IMR-90 (cell line): ENCODE measurements at places on chromosomes 11 and 22. TPM values are rescaled to one million over a fixed set of nuclear protein-coding genes. Genes with fewer than 3 reads are reported as not detected.
A peak's percentile ranks its signal among the peaks of the same experiment; 100 is the strongest.

DNA sequence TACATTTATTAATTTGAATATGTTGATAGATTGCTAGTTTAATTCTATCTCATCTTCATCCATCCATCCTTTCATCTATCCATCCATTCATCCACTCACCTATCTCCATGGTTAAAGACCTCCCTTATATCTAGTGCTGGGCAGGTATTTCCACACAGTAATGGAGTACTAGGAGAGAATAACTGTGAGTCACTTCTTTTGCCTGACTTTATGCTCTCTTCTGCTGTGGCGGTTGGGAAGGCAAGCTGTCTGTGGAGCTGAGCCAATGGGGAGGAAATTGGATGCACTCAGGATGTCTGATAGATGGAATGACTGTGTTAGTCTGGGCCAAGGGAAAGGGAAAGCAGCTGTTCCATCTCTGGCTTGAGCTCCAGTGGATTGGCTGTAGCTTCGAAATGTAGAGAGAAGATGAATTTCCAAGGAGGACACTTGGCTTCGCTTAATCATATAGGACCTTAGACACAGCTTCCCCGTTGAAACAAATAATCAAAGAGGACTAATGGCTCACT, 60.3 kb downstream of the NELL1 start:
- H3K36me3 ChIP-seq: no peaks in the 10 kb centered on the region
- DNase-seq: no peak
- no peak overlapping the region for H3K27ac ChIP-seq
- no peaks in the 10 kb centered on the region for H3K4me1 ChIP-seq

POU2AF3 gene
- total RNA-seq: not detected in 2 replicates

GRCh38 chr11:9516113-9516512, 55.3 kb downstream of the ZNF143 start:
- no peak overlapping the region for H3K4me3 ChIP-seq
- H3K4me1 ChIP-seq: no peaks in the 10 kb centered on the region; the same call in 1 of the 2 replicates
- DNase-seq: no peak
- no peak overlapping the region for H3K27ac ChIP-seq

DNA sequence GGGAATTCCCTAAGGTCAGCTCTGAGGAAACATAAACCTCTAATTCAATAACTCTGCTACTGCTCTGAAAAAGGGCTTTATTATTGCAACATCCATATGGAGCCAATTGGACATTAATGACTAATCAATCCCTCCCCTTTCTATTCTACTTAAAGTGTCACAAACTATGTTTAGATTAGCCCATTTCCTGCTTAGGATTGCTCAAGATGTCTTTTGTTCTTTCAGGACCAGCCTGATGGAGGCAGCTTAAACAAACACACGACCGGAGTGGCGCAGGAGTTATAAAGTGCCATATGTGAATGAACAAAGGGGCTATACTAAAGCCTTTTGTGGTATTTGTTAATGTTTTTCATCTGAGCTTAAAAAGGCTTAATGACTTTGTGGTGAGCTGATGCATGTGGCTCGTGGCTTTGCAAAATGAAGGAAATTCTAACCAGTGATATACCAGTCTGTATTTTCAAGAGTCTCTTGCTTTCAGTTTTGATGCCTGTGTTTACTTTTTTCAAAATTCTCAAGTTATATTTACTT, 354.4 kb downstream of the SOX6 start:
- peak overlapping the region; percentile 35; the same call in 1 of the 2 replicates for H3K4me3 ChIP-seq
- H3K27me3 ChIP-seq: no peaks in the 10 kb centered on the region
- H3K4me1 ChIP-seq: peaks cover 9% of the 10 kb centered on the region
- peak overlapping the region; percentile 40; the same call in 1 of the 2 replicates for H3K27ac ChIP-seq

- H3K36me3 ChIP-seq: no peaks in the 10 kb centered on the region
- H3K27ac ChIP-seq: no peak overlapping the region
- peaks cover 8% of the 10 kb centered on the region for H3K4me1 ChIP-seq
- H3K27me3 ChIP-seq: peaks cover 10% of the 10 kb centered on the region
- no peak for DNase-seq
- H3K4me3 ChIP-seq: no peak overlapping the region
Measured at GRCh38 chr11:77062924-77063323, 3.8 kb upstream of the CAPN5 start.

GRCh38 chr11:116869610-116870009, 32.2 kb upstream of the APOA1 start:
- no peaks in the 10 kb centered on the region for H3K27me3 ChIP-seq
- no peak for DNase-seq
- H3K4me3 ChIP-seq: no peak overlapping the region
- peaks cover 3% of the 10 kb centered on the region; the same call in 1 of the 2 replicates for H3K4me1 ChIP-seq
- H3K36me3 ChIP-seq: peaks cover 33% of the 10 kb centered on the region

CDKN1C gene
- 1.6 and 2.2 TPM in 2 replicates for total RNA-seq

DNA sequence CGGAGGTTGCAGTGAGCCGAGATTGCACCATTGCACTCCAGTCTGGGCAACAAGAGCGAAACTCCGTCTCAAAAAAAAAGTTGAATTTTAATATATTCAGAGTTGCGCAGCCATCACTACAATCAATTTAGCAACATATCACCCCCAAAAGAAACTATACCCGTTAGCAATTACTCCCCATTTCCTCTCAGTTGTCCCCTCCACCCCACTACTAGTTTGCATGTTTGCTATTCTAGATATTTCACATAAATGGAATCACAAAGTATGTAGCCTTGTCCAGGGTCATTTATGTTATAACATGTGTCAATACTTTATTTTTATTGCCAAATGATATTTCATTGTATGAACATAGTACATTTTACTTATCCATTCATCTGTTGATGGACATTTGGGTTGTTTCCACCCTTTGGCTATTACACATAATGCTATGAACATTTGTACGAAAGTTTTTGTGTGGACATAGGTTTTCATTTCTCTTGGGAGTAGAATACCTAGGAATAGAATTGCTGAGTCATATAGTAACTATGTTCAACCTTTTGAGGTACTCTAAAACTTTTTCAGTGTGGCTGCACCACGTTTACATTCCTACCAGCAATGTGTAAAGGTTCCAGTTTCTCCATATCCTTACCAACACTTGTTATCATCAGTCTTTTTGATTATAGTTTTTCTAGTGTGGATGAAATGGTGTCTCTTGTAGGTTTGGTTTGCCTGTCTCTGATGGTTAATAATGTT, 2.2 kb downstream of the ZNF143 start:
- H3K27ac ChIP-seq: no peak overlapping the region
- H3K27me3 ChIP-seq: no peaks in the 10 kb centered on the region
- no peak overlapping the region for H3K4me3 ChIP-seq
- no peaks in the 10 kb centered on the region for H3K4me1 ChIP-seq
- no peak for DNase-seq
- H3K36me3 ChIP-seq: no peaks in the 10 kb centered on the region

- H3K36me3 ChIP-seq: no peaks in the 10 kb centered on the region
- H3K27me3 ChIP-seq: no peaks in the 10 kb centered on the region
- H3K27ac ChIP-seq: peak overlapping the region; percentile 89
Measured at GRCh38 chr22:28395920-28396753, 283.5 kb downstream of the TTC28 start.

OR51B5 gene
- 0.54 and 0.56 TPM in 2 replicates for total RNA-seq

BRSK2 gene
- total RNA-seq: under 0.01 and 0.18 TPM in 2 replicates

OR51E2 gene
- total RNA-seq: 0.56 and 0.72 TPM in 2 replicates

GRCh38 chr11:40291329-40291728, 1168.1 kb downstream of the LRRC4C start:
- H3K36me3 ChIP-seq: no peaks in the 10 kb centered on the region
- no peak overlapping the region for H3K27ac ChIP-seq
- H3K4me1 ChIP-seq: no peaks in the 10 kb centered on the region

MS4A6E gene
- not detected in 2 replicates for total RNA-seq

GRCh38 chr11:84437071-84437980, 1151.2 kb upstream of the CCDC90B start:
- no peak for DNase-seq
- H3K27ac ChIP-seq: no peak overlapping the region
- H3K4me1 ChIP-seq: no peaks in the 10 kb centered on the region
- no peaks in the 10 kb centered on the region for H3K27me3 ChIP-seq
- H3K36me3 ChIP-seq: no peaks in the 10 kb centered on the region

GRCh38 chr11:96189351-96189750, 153.6 kb downstream of the MAML2 start:
- no peak overlapping the region; the same call in 1 of the 2 replicates for H3K27ac ChIP-seq
- no peak for DNase-seq
- H3K36me3 ChIP-seq: no peaks in the 10 kb centered on the region

DNA sequence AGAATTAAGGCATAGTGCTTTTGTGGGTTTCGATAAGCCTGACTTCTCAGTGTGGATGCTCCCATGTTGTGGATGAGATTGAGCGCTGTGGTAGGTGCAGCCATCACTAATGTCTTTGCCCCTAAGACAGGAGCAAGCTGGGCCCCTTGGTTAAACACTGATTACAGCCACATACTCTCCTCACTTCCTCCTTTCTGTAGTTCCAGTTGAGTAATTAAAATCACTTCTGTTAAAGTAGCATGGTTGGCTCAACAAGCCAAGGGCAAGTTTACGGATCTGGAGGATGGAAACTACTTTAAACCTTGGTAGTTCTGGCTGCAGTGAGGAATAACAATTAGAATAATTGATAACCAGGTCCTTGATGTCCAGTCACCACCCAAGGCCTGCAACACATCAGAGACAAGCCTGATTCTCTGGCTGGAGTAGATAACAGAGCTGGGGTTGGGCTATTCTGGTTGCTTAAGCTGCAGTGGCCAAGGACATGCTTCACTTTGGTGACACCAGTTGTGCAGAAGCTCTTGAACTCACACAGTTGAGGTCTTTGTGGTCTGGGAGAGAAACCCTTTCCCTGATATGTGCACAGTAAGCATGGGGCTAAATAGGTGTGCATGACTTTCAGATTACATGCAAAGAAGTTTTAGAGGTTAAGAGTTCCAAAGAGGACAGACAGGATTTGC, 81.3 kb downstream of the KIRREL3 start:
- peaks cover 11% of the 10 kb centered on the region for H3K4me1 ChIP-seq
- DNase-seq: no peak
- no peak overlapping the region for H3K27ac ChIP-seq
- no peaks in the 10 kb centered on the region for H3K36me3 ChIP-seq
- H3K4me3 ChIP-seq: no peak overlapping the region

DNA sequence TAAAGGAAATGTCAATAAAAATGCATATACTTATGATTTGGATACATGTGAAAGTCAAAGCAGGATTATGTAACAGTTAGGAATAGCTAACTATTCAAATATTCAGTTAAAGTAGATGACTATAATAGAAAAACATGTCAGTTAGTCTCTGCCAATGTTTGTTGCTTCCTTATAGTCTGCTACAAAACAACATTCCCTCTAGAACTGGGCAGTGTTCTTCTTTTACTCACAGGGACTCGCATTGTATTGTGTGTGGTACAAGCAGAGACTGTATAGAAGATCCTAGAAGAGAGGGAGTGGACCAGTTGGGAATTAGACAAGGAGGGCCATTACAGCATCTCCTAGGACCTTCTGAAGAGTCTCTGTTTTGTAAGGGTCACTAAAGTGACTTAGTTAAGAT, 10.6 kb downstream of the ACAT1 start:
- H3K27ac ChIP-seq: no peak overlapping the region
- no peaks in the 10 kb centered on the region for H3K27me3 ChIP-seq
- no peaks in the 10 kb centered on the region for H3K4me1 ChIP-seq
- peak; percentile 8 for DNase-seq
- H3K36me3 ChIP-seq: peaks cover 6% of the 10 kb centered on the region

APOL1 gene
- total RNA-seq: 0.36 and 0.56 TPM in 2 replicates

GRCh38 chr22:20395907-20396287, 1.9 kb downstream of the ZNF74 start:
- peaks cover 7% of the 10 kb centered on the region; the same call in 1 of the 2 replicates for H3K36me3 ChIP-seq
- H3K4me3 ChIP-seq: no peak overlapping the region
- H3K27me3 ChIP-seq: no peaks in the 10 kb centered on the region

MIOX gene
- total RNA-seq: not detected in 2 replicates

DNA sequence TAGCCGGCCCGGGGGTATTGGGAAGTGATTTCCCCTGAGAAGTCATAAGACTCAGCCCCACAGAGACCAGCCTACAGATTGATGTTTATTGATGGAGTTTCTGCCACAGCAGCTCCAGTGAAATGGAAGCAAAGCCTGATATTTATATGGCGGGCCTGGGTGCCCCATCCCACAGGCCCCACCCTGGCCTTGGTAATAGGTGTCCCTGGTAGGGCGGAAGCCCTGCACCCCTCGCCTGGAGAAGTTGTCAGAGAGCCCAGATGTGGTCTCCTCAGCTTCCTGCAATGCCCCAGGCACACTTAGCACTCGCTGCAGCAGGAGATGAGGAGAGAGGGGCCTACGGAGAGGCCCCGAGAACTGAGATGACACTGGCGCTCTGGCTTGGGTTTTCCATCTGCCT, 107.4 kb downstream of the MORC2 start:
- H3K4me3 ChIP-seq: no peak overlapping the region
- no peaks in the 10 kb centered on the region for H3K4me1 ChIP-seq
- H3K27ac ChIP-seq: no peak overlapping the region

DNA sequence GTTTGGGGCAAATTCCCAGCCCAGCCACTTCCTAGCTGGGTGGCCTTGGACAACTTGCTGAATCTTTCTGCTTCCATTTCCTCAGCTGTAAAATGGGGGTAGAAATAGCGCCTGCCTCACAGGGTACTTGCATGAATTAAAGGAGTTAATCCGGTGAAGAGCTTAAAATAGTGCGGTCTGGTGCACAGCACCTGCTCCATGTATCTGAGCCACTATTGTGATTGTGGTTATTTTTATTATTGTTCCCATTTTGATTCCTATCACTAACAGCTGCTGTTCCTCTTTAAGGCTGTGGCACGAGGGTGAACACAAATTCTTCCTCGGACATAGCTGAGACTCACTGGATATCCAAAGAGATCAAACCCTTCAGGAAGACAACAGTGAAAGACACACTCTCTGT, 46.9 kb upstream of the TP53I11 start:
- H3K27ac ChIP-seq: no peak overlapping the region
- DNase-seq: no peak
- no peaks in the 10 kb centered on the region for H3K4me1 ChIP-seq
- peaks cover 39% of the 10 kb centered on the region for H3K27me3 ChIP-seq
